Pancreas (tissue), 10 donors: ENCODE measurements at places on chromosomes 16 and 17. TPM values are rescaled to one million over a fixed set of nuclear protein-coding genes. Genes with fewer than 3 reads are reported as not detected.

Gene PRRT2
- polyA plus RNA-seq, result 2.6 TPM

Gene PRCD
- polyA plus RNA-seq, result 5.2 TPM

Gene MFAP4
- polyA plus RNA-seq, result 13.0 TPM

Gene RHBDF1
- 56.3 TPM for polyA plus RNA-seq

Gene TPSB2
- 12.2 TPM for polyA plus RNA-seq

Gene CCL11
- 1.1 TPM for polyA plus RNA-seq

Gene ZNF624
- polyA plus RNA-seq, result 0.27 TPM

Gene HSF4
- polyA plus RNA-seq, result 330 TPM

Gene AOC3
- polyA plus RNA-seq, result 11.3 TPM

Gene OR3A3
- polyA plus RNA-seq, result not detected

Gene RBFOX1
- polyA plus RNA-seq, result 0.12 TPM

Gene SNAI3
- polyA plus RNA-seq, result 1.2 TPM
